ENCODE measurements at places on chromosomes 11 and 22. TPM values are rescaled to one million over a fixed set of nuclear protein-coding genes. Genes with fewer than 3 reads are reported as not detected.

The RAB36 gene
- 20.2 TPM for polyA plus RNA-seq

DNA sequence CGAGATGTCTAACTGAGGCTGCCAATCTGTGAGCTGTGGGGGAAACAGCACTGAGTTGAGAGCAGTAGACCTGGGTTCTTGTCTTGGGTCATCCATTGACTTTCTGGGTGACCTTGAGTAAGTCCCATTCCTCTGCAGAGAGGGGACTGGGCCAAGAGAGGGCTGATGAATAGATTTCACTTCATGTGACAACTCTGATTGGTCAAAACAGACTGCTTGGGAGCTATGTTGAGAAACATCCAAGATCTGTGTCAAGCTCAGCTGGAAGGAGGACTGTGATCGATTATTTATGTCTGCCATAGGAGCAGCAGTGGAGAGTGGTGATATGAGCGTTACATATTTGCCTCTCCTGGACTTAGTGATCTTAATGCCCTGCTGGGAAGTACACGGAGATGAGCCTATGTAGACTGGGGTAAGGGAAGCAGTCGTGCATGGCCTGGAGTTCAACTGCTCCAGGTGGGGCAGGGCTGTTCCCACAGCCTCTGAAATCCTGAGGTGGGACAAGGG is 47.7 kb downstream of the OTOG start:
- no peak for DNase-seq

GRCh38 chr11:27688076-27688475 is 12.2 kb downstream of the BDNF start:
- no peak for DNase-seq

DNA sequence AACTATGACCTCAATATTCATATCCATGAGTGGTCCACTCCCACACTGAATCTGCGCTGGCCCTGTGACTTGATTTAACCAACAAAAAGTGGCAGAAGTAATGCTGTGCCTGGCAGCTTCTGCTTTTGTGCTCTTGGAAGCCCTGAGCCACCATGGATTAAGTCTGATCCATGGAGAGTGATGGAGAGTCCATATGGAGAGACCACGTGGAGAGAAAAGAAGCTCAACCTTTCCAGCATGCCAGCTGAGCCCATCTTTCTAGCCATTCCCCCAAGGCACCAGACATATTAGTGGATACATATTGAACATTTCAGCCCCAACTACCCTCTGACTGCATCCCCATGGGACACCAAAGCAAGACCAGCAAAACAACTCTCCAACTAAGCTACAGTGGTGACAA is 16.0 kb downstream of the LRRC55 start:
- DNase-seq: no peak

The LDHAL6A gene
- polyA plus RNA-seq: 1.5 TPM

- DNase-seq: no peak
Observed at GRCh38 chr11:76632492-76632891, 38.1 kb downstream of the LRRC32 start.

GRCh38 chr11:108131993-108132392 is 10.6 kb downstream of the ACAT1 start:
- no peak for DNase-seq

DNA sequence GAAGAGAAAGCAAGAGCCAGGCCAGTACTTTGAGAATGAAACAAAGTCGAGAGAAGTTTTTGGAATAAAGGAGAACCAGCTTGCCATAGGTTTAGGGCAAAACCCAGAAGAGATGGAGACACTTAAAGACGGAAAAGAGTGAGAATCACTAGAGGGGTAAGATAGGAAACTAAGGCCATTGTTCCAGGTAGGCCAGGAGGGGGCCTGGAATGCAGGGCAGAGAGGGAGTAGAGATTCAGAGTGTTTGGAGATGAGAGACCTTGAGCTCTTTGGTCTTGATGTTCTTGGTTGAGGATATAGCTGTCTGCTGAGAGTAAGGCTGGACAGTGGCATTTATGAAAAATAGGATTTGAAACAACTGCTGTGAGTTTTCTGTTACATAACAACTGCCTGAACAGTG is 263.3 kb upstream of the POU2AF2 start:
- no peak for DNase-seq

DNA sequence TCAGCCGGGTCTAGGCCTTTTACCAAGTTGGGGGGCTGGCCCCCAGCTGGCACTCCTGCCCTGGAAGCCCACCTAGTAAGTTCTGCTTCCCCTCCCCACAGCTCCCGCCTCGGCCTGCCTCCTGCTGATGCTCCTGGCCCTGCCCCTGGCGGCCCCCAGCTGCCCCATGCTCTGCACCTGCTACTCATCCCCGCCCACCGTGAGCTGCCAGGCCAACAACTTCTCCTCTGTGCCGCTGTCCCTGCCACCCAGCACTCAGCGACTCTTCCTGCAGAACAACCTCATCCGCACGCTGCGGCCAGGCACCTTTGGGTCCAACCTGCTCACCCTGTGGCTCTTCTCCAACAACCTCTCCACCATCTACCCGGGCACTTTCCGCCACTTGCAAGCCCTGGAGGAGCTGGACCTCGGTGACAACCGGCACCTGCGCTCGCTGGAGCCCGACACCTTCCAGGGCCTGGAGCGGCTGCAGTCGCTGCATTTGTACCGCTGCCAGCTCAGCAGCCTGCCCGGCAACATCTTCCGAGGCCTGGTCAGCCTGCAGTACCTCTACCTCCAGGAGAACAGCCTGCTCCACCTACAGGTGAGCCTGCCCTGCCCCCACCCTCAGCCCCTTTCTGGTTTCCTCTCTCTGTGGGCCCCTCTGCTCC is 7.3 kb downstream of the RTN4RL2 start:
- DNase-seq: no peak

- DNase-seq: no peak
Observed at GRCh38 chr11:91446267-91446666, 778.4 kb upstream of the FAT3 start.

DNA sequence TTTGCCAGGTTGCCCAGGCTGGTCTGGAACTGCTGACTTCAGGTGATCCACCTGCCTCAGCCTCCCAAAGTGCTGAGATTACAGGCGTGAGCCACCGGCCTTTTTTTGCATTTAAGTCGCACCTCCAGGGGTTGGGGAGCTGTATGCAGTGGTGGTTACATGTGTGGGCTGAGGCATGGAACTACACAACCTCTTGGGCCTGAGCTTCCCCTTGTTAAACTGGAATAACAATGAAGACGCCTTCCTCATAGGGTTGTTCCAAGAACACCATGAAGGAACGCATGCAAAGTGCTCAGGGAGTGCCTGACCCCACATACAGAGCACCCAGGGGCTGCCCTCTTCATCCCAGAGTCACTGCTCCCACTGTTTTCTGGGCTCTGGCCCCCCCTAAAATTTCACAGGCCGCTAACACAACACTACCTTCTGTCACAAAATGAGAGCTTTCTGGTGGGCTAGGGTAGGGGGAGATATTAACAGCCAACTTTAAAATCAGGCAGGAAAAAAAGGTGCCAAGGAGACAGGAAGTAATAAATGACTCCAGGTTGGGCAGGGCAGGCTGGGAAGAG is 1.3 kb upstream of the FAM118A start:
- DNase-seq: no peak

The PAX6 gene
- 0.27 TPM for polyA plus RNA-seq

DNA sequence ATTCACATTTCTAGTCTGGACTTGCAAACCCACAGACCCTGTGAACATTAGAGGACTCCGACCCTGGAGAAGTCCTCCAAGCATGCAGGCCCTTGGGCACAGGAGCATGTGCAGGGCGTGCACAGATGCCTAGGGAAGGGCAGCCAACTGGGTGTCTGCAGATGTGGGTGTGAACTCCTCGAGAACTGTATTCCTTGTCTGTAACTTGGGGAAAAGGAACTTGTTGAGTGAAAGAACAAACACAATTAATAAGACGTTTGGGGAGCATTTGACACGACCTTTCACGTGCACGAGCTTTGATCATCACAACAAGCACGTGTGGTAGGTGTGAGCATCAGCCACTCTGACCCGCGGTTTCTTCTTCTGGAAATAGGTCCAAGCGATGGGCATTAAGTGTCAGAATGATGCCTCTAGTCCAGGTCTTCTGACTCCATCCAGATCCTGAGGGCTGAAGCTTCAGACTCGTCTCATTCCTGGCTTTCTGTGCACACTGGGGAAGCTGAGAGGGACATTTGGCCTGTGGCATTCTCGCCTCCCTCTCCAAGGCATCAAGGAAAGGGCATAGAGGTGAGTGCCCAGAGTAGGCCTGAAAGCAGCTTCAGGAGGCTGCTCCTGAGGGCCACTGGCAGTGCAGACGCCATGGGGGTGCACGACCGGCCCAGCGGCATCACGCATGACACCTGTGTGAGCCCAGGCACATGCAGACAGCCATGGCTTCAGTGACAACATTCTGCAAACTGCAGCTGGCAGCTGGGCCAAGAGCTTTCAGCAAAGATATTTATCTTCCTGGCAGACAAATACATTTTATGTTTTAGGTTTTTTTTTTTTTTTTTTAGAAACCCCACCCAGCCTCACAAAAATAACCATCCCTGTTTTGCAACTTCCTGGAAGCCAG is 32.5 kb downstream of the ALX4 start:
- no peak for DNase-seq

GRCh38 chr11:1836011-1836945 is 1.5 kb downstream of the SYT8 start:
- no peak for DNase-seq

DNA sequence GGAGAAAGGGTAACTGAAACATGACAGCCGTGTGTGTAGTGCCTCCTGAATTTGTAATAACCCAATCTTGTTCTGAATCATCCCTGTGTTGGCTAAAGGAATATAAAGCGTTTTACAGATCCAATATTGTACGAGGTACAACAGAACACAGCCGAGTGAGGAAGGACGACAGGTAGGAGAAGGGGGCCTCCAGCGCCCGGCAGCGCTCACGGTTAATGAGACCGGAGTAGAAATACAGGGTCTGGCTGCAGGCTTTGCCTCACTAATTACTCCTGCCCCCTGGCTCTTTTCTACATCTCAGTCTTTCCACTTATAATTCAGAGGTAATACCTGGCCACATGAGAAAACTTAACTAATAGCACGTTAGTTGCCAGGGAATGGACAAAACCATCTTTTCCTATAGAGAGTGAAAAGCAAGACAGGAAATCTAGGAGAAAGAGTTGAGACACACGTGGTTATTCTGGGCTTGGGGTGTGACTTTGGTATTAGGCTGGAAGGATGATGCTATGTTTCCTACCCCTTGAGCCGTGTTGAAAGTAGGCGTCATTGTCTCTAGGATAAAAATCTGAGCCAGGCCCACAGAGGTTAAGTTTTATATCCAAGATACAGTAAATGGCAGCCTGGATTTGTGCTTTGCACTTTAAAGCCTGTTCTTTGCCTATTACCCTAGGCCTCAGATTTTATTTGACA is 54.1 kb downstream of the GRIK4 start:
- DNase-seq: no peak

- no peak for DNase-seq
Observed at GRCh38 chr11:126669416-126669815, 313.9 kb downstream of the ST3GAL4 start.

GRCh38 chr11:114110952-114111947 is 51.7 kb downstream of the ZBTB16 start:
- no peak for DNase-seq

DNA sequence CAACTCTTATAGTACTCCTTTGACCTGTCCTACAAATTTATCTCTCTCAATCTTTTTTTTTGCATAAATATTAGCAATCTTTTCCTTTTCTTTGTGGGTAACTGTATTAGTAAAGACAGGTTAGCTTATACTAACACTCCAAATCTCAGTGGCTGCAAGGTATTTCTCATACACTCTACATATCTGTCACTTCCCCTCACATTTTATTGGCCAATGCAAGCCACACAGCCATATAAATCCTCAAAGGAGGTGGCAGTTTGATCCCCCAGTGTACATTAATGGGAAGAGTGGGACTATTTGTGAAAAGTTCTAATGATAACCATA is 42.6 kb upstream of the EED start:
- DNase-seq: no peak

The ART5 gene
- polyA plus RNA-seq: 3.9 TPM

The SHANK2 gene
- polyA plus RNA-seq: 42.9 TPM

- DNase-seq: no peak
Observed at GRCh38 chr22:49724030-49724892, 103.4 kb downstream of the BRD1 start.

The TPBGL gene
- polyA plus RNA-seq: 0.14 TPM

DNA sequence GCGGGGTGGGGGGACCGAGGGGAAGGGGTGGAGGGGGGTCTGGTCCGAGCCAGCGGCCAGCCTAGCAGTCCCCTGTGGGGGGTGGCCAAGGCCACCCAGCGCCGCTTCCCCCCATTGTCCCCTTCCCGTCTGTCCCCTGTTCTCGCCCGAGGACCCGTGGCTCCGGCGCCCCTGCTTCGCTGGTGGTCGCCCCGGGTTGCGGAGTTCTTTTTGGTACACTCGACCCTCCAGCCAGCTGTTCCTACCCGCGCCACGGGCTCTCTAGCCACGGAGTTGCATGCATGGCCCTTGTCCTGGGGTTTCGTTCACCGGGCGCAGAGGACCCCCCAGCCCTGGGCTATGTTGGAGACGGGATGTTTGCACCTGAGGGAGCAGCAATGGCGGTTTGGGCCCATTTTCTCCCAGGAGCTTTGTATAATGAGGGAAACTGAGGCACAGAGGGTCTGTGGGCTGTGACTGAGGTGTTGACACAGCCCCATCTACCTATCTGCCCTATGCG is 489 bp downstream of the RNF214 start:
- no peak for DNase-seq

The MS4A8 gene
- polyA plus RNA-seq: 0.06 TPM

The SCGB2A2 gene
- not detected for polyA plus RNA-seq

GRCh38 chr22:30201945-30202344 is 44.6 kb downstream of the LIF start:
- DNase-seq: no peak

GRCh38 chr22:31925056-31925455 is 19.3 kb upstream of the YWHAH start:
- DNase-seq: no peak

- no peak for DNase-seq
Observed at GRCh38 chr11:32883421-32883820, 9.2 kb upstream of the QSER1 start.

DNA sequence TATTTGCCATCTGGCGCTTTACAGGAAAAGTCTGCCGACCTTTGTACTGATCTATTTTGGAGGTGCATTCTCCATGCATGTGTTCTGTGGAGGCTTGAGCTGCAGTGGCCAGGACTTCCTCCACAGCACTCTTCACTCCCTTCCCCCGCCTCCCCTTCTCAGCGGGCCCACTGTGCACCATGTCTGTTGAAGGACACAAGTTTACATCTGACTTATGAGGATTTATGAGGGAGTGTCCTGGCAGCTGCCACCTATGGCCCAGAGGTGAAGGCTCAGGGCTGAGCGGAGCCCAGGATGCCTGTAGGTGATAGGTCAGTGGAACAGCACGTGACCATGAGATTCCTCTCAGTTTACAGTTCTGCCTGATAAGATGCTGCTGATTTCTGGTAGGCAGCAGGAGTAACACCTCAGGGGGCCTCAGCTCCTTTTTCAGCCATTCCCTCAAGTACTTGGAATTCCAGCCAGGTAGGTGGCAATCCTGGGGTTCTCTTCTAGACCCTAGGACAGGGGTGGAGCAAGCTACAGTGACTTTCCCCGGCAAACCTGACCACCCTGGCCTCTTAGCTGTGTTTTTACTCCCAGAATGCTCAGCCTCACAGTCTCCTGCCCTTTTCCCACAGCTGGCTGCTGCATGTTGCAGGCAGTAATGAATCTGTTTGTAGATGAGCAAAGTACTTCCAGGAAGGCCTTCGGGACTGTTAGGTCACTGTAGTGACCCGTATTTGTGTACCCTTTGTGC is 59.9 kb downstream of the PPFIBP2 start:
- no peak for DNase-seq

The SC5D gene
- polyA plus RNA-seq: 57.8 TPM

The IL18 gene
- polyA plus RNA-seq: 4.9 TPM

The FAM181B gene
- 3.7 TPM for polyA plus RNA-seq

The IL17REL gene
- polyA plus RNA-seq: not detected

The NEFH gene
- 8.1 TPM for polyA plus RNA-seq

Measured in renal pelvis (tissue), 12 donors.